ENCODE measurements at places on chromosomes 4 and X.

GRCh38 chrX:114267142-114267541, 316.7 kb upstream of the HTR2C start:
- no peak for DNase-seq

- no peak for DNase-seq
Observed at GRCh38 chr4:153267890-153268289, 63.6 kb downstream of the TRIM2 start.

- DNase-seq = no peak
Observed at GRCh38 chrX:9619581-9619980, 146.1 kb downstream of the GPR143 start.

- peak; percentile 42 for DNase-seq
Observed at GRCh38 chrX:136162827-136163570, 15.7 kb downstream of the FHL1 start.

GRCh38 chrX:30039768-30040167, 175.6 kb upstream of the MAGEB2 start:
- DNase-seq = no peak

- no peak for DNase-seq
Observed at GRCh38 chr4:72451349-72451748, 117.7 kb downstream of the ADAMTS3 start.

DNA sequence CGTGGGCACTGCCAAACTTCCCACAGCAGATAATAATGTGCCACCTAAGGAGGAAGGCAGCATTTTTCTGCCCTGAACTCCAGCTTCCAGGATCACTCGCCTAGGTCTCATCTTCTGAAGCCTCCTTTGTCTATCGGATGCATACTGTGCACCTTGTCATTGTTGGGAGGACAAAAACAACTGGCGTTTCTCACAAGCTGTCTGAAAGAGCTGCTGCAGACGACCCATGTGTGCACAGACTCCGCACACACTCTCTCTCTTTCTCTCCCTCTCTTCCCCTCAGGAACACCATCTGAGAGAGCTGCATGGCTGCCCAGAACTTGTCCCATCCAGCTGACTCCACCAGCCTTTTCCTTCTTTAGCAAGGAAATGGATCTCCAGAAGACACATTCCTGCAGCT, 83.0 kb downstream of the MAML3 start:
- no peak for DNase-seq

DNA sequence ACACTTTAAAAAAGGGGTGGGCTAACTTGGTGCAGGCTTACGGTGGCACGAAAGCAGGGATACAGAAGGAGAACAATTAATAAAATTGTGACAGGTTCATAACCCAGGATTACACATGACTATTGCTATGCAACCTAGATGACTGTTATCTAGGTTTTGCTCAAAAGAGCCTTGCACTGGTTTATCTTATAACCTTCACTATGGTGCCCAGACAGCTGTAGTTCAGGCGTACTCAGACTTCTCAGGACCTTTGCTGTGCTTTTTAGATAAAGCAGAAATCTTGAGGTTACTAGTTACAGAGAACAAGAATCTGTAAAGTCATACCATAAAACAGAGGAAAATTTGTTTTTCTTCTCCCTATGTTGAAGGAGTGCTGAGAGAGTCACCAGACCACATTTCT, 44.4 kb downstream of the UGT2A3 start:
- no peak for DNase-seq

DNA sequence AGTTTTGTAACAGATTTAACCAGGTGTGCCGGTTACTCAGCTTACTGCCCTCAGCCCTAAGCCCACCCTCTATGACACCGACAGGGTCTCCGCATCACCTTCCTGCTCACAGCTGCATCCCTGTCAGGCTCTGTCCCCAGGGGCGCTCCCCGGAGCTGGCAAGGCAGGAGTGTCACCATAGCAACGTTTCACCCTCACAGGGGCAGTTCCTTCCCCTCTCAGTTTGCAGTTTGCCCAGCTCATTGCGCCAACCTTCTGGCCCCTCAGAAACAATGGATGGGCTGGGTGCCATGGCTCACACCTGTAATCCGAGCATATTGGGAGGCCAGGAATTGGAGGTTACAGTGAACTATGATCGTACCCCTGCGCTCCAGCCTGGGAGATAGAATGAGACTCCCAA, 42.6 kb downstream of the RGS12 start:
- DNase-seq = no peak
